Naive B cell (primary cell): ENCODE measurements at places on chromosomes 16 and 17.

- no peak overlapping the region for H3K4me3 ChIP-seq
- no peak overlapping the region for H3K27ac ChIP-seq
- H3K4me1 ChIP-seq: no peaks in the 10 kb centered on the region
- no peaks in the 10 kb centered on the region for H3K27me3 ChIP-seq
Observed at GRCh38 chr17:58401287-58401686, 16.0 kb downstream of the RNF43 start.

- no peak overlapping the region for H3K4me3 ChIP-seq
- H3K27me3 ChIP-seq: no peaks in the 10 kb centered on the region
- DNase-seq: no peak
- no peak overlapping the region for H3K27ac ChIP-seq
Observed at GRCh38 chr17:27533874-27534815, 77.9 kb downstream of the KSR1 start.

- H3K4me3 ChIP-seq: no peak overlapping the region
- peaks cover 2% of the 10 kb centered on the region for H3K36me3 ChIP-seq
- no peaks in the 10 kb centered on the region for H3K27me3 ChIP-seq
- peaks cover 14% of the 10 kb centered on the region for H3K4me1 ChIP-seq
- H3K27ac ChIP-seq: peak overlapping the region; percentile 81
Observed at GRCh38 chr17:3803308-3803640, 2.3 kb upstream of the ITGAE start.

GRCh38 chr17:33055171-33055611 is 63.5 kb downstream of the SPACA3 start:
- peaks cover 31% of the 10 kb centered on the region for H3K27me3 ChIP-seq
- no peaks in the 10 kb centered on the region for H3K4me1 ChIP-seq
- H3K36me3 ChIP-seq: no peaks in the 10 kb centered on the region
- no peak overlapping the region for H3K4me3 ChIP-seq

GRCh38 chr17:3986939-3987335 is 22.7 kb upstream of the ATP2A3 start:
- H3K27me3 ChIP-seq: no peaks in the 10 kb centered on the region
- H3K27ac ChIP-seq: no peak overlapping the region
- H3K4me1 ChIP-seq: peaks cover 18% of the 10 kb centered on the region
- DNase-seq: no peak

- no peaks in the 10 kb centered on the region for H3K27me3 ChIP-seq
- no peak for DNase-seq
- H3K27ac ChIP-seq: no peak overlapping the region
- H3K4me1 ChIP-seq: peaks cover 9% of the 10 kb centered on the region
Observed at GRCh38 chr17:63142836-63143235, 176.8 kb downstream of the TANC2 start.
